ENCODE measurements at places on chromosomes 4 and X.

- DNase-seq: no peak
Observed at GRCh38 chrX:134074151-134074550, 88.8 kb upstream of the GPC3 start.

GRCh38 chr4:88752754-88753153, 55.1 kb upstream of the NAP1L5 start:
- no peak for DNase-seq

DNA sequence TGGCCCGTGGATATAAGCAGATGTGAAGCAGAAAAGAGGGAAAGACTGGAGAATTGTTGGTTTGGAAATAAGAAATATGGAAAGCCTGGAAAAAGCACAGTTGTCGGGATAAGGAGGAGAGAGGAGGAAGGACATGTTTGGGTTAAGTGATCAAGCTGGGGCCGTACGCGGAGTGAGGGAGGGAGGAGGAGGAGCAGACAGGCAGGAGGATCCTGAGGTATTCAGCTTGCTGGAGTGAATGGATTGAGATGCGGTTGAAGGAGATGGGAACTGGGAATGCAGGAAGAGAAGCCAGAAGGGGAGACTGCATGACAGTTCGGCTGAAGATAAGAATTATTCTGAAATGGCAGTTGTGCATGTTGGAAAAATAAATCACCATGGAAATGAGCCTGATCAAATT, 21.2 kb downstream of the ZFP42 start:
- no peak for DNase-seq

GRCh38 chr4:113826421-113826820, 64.9 kb upstream of the CAMK2D start:
- DNase-seq: no peak

DNA sequence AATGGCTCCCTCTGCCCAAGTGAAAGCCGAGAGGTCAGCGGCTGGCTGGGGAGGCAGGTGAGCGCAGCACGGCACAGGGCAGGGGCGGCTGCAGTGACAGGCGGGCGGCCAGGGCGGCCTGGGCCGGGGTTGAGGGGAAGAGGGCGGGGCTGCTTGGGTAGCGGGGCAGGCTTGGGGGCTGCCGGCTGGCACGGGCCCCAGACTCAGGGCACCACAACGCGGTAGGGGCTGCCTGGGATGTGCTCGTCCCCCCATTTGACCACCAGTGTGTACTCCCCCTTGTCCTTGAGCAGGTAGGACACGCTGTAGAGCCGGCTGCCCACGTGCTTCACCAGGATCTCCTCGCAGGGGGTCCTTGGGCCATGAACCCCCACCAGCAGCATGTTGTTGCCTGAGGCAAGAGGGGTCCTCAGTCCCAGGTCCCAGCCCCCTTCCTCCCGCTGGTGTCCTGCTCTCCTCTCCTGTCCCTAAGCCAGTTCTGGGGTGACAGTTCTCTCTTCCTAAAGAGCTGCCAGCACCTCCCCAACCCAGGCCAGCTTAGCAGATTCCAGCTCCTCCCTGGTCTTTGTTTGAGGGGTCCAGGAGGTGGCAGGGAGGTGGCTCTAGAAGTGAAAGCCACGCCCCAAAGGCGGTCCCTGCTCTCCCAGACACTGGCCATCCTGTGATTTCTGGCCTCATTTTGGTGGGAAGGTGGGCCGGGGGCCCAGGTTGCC, 25.6 kb downstream of the FLNA start:
- DNase-seq: no peak

- DNase-seq: no peak
Observed at GRCh38 chr4:70704215-70704930, 16.0 kb downstream of the UTP3 start.

GRCh38 chr4:3679851-3680311, 86.3 kb upstream of the ADRA2C start:
- DNase-seq: no peak

GRCh38 chr4:31482691-31483090, 762.5 kb downstream of the PCDH7 start:
- no peak for DNase-seq

- DNase-seq: no peak
Observed at GRCh38 chr4:81523672-81524327, 52.1 kb upstream of the RASGEF1B start.

DNA sequence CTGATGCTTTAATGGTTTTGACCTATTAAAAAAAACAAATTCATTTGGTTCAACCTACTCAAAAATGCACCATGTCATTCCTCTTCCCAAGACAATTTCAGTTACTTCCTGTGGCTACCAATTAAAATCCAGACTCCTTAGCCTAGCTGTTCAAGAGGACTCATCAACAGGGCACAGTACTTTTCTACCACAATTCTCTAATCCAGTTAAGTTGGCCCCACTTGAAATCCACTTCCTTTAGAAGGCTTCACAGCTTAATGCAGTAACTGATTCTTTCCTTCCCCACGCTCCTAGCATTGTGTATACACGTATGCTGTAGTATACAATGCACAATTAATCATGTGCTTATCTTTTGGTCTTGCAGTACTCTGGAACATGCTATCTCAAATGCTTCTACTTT, 129.8 kb downstream of the UGT8 start:
- DNase-seq: no peak

GRCh38 chr4:73139991-73140390, 70.5 kb upstream of the COX18 start:
- DNase-seq: no peak

GRCh38 chrX:49921109-49921508, 1.3 kb upstream of the CLCN5 start:
- DNase-seq: no peak

DNA sequence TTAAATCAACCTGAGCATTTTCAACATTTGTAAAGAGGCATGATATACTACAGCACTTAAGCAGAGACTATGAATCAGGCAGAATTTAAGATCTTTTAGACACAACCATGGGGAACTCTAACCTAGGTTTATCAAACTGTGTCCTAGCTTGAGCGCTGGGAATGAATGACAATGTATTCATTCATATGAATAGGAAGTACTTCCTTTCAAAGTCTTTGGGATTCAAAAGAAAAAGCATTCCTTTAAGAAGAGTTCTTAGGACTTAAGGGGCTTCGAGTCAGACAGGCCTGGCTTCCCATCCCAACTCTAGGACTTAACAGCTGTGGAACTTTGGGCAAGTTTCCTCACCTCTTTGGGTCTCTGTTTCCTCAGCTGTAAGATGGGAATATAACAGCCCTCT, 104.6 kb downstream of the ANAPC4 start:
- DNase-seq: no peak

DNA sequence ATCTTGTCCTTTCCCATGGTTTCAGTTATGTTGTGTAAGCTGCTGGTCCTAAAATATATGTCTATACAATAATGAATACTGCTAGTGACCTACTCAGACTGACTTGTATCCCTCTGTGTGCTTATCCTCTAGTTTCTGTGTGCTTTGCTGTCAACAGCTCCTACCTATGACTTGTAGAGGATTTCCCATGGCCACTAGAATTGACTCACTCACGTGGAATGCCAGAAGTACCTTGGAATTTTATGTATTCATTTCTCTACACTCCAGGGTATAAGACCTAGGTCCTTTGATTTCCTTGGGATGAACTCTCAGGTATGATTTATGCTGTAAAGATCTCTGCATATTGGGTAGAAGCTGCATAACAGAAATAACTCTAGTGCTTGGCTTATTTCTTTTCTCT, 279.9 kb upstream of the SLIT2 start:
- no peak for DNase-seq

- DNase-seq: no peak
Observed at GRCh38 chr4:100422894-100423293, 94.9 kb downstream of the EMCN start.

DNA sequence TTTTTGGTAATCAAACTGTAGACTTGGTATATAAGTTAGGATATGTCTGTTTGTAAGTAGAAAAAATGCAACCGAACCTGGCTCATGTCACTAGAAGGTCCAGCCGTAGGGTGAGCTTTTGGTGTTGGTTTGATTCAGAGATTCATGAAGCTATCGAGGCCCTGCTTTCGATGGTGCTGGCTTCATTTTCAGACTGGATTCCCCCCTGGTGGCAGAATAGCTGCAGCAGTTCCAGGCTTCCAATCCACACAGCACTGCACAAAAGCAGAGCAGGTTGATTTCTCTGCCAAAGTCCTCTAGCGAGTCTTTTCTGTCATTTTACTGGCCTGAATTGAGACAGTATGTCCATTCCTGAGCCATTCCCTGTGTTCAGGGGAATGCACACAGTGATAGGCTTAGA, 33.1 kb downstream of the PDK3 start:
- no peak for DNase-seq

DNA sequence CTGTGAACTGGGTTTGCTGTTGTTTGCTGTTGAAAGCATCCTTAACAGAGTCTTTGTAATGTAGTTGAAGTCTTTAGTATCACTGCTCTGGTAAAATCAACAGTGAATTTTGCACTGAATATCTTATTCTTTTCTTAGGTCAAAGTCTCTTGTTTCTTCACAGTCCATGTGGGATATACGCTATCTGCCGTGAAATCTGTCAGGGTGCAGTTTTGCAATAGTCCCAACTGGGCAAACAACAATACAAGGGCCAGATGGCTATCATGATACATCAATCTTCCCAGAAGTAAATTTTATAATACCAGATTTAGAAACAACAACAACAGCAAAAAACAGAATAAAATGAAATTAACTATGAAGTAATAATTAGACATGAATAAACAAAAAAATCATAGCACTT, 123.5 kb downstream of the PPARGC1A start:
- no peak for DNase-seq

GRCh38 chr4:99462875-99463464, 27.8 kb upstream of the ADH7 start:
- peak; percentile 0 for DNase-seq

GRCh38 chr4:41681054-41681453, 67.5 kb downstream of the PHOX2B start:
- no peak for DNase-seq

DNA sequence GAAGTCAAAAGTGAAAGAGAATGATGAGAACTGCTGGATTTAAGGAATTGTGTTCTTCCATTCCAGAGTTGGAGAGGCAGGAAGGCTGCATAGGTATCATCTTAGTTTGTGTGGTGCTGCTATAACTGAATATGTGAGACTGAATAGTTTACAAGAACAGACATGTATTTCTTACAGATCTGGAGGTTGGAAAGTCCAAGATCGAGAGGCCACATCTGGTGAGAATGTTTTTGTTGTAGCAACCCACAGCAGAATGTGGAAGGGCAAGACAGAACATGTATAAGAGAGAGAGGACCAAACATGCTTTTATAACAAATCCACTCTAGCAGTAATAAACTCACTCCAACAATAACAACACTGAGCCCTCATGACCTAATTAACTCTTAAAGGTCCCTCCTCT, 408.6 kb downstream of the FAM47B start:
- no peak for DNase-seq

DNA sequence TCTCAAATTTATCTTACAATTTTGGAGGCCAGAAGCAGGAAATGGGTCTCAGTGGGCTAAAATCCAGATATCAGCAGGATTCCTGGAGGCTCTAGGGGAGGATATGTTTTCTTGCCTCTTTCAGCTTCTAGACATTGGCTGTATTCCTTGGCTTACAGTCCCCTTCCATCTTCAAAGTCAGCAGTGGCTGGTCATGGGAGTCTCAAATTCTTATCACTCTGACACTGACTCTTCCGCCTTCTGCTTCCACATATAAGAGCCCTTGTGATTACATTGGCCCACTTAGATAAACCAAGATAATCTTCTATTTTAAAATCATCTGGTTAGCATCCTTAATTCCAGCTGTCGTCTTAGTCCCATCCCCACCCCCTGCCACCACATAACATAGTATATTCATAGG, 113.0 kb downstream of the PCDH7 start:
- DNase-seq: no peak

DNA sequence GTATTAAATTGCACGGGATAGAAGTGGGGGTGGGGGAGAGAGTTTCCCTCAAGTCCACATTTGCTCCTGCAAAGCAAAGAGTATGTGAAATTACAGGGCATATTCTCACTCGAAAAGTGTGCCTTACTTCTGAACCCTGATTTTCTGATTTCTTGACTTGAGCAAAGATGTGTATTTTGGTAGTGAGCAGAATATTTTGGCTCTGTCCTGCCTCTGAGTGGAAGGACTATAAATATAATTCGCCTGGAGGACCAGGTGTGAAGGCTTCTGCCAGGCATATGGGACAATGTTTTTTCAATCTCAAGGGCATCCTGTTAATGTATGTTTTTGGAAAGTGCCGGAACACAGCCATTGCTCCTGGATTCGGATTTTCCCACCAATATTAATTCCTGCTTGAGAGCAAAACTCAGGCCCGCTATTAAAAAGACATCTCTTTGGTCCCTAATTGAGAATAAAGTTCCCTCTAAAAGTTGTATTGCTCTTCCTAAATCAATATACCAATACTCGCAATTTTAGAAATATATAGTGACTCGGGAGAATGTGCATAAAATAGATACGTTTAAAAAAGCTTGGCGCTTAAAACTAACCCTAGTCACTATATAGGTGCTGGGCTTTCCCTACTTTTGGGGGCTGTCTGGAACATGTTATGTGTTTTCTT, 15.3 kb upstream of the PITX2 start:
- DNase-seq: no peak

DNA sequence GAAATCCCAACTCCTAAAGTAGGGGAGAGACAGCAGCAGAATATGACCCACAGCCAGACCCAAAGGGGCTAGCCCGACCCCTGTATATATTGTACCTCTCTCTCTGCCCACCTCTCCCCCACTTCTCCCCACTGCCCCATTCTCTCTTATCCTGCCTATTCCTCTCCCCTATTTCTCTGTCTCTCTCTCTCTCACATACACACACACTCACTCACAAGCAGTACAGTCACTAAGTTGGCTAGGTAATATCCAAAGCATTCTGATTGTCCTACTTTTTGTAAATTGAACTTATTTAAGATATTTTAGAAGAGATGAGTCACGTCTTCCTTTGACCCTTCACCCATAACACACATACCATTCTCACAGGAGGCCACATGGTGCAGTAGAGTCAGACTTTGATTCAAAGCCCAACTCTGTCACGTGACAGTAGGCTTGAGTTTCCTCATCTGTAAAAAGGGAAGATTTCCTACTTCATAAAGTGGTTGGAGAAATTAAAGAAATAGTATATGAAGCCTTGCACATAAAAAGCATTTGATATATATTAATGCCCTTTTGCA, 29.5 kb downstream of the SRPX2 start:
- DNase-seq: no peak

DNA sequence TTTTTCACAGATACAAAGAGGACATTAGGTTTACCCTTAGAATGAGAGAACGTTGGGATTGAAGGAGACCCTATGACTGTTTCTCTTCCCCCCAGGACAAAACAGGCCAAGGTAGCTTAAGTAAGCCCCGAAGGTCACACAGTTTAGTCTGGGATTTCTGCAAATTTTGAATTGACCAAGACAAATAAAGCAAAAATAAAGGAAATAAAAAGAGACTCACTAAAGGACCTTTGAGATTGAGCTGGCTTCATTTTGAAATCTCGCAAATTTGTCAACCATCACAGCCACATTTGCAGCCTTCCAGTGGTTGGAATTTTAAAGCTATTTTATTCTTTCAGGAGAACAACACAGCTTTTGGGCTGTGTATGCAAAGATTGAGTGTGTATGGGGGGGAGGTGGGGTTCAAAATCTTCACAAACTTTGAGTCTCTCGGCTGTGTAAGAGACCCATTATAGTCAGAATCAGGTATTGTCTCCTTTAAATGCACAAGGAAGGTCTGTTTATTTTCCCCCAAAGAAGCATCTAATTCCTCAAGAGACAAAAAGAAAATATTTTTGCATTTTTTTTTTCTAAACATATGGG, 4.2 kb downstream of the TMSB4X start:
- DNase-seq: no peak

GRCh38 chrX:1386338-1387127, 5.4 kb downstream of the SLC25A6 start:
- no peak for DNase-seq

- DNase-seq: no peak
Observed at GRCh38 chr4:83546786-83547185, 10.9 kb downstream of the GPAT3 start.
